ENCODE measurements at places on chromosomes 1 and 21.

DNA sequence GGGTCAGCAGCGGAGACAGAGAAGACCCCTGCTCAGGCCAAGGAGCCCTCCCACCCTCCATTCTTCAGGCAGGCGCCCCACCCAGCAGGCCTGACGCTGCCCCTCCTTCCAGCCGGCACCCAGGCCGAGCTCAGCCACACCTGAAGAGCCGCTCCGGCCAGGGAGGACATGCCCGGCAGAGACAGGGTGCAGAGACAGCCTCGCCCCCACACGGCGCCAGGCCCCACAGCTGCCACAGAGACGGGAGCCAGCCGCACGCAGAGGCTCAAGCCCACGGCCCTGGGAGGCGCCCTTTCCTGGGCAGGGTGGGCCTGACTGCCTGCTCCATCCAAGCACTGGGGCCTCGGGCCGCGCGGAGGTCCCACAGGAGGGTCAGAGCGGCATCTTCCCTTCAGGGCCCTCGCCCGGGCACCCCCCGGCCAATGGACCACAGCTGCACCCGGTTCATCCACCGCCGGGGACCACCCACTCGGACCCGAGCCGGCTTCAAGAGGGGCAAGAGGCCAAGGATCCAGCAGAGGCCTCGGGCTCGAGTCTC, 5.2 kb downstream of the TTLL10 start:
- no peak overlapping the region for H3K4me3 ChIP-seq
- H3K27ac ChIP-seq = no peak overlapping the region

DNA sequence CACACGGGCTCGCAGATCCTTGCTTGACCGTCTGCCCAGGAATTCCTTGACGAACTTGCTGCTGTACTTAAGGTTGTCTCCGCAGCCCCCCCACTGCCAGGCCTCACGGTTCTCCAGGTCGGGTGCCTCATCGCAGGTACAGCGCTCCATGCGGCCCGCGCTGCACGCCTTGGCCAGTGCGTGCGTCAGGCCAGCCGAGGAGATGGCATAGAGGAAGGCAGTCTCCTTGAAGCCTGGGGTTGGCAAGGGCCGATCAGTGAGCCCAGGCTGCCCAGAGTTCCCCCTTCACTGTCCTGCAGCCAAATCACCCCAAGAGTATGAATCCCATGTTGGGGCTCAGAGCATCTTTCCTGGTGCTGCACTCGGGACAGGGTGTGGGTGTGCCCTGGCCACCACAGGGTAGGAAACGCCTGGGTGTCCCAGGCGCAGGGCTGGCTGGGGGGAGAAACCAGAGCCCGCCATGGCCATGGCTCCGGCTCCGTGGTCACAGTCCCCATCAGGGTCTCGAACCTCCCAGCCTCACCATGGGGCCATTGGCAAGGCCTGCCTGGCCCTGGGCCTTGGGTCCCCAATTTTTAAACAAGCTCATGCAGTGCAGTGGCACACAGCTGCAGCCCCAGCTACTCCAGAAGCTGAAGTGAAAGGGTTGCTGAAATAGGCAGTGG, 23.4 kb downstream of the WNT9A start:
- no peak overlapping the region for H3K27ac ChIP-seq
- H3K27me3 ChIP-seq = no peaks in the 10 kb centered on the region
- H3K4me3 ChIP-seq = no peak overlapping the region
- H3K36me3 ChIP-seq = peaks cover 7% of the 10 kb centered on the region
- peaks cover 37% of the 10 kb centered on the region for H3K4me1 ChIP-seq
- DNase-seq = no peak

DNA sequence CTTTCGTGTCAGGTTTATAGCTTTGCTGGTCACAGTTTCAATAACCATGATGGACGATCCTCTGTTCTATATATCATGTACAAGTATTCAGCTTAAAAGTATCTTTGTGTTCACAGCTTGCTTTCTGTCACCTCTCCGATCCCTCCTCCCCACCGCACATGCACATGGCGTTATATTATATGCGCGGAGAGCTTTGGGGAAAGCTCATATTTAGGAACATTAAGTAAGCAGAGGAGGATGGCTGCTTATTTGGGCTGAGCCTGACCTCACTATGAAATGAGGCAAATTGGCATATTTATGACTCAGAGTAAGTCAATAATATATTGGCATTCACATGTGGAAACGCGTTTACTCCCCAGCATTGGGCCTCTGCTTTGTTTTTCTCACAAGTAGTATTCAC, 360.5 kb downstream of the HLX start:
- H3K27ac ChIP-seq = no peak overlapping the region
- H3K36me3 ChIP-seq = no peaks in the 10 kb centered on the region
- H3K4me3 ChIP-seq = no peak overlapping the region
- H3K27me3 ChIP-seq = no peaks in the 10 kb centered on the region
- no peak for DNase-seq
- H3K4me1 ChIP-seq = no peaks in the 10 kb centered on the region

DNA sequence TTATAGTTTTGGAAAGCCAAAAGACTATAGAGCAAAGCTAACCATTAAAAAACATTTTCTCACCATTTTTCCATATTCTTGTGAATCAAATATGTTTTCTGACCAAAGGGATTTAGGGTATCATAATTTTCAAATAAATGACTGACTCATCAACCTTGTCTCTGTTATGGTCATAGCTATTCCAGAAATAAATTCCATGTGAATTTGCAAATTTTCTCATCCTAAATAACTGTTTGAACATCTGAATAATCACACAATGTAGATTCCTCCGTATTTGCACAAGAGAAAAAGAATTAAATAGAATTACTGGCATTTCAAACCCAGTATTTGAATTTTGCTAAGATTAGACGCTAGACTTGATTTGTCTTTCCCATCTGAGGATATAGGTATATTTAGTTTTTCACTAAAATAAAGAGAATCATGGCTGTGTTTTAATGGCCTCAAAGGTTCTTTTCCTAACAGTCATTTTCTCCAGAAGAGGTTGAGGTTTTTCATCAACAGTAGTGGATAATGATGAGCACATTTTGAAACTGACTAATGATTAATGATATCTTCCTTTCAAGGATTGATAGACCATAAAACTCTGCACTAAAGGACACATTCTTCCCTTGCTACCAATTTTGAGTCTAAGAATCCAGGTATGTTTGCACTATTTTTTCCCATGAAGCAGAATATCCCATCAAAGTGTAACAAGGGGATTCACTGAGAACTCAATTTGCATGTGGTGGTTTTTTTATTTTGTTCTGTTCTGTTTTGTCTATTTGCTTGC, 9.5 kb upstream of the DUSP23 start:
- no peaks in the 10 kb centered on the region for H3K4me1 ChIP-seq
- H3K27me3 ChIP-seq = no peaks in the 10 kb centered on the region
- DNase-seq = no peak
- H3K4me3 ChIP-seq = no peak overlapping the region

GRCh38 chr1:172727956-172728603, 69.2 kb downstream of the FASLG start:
- H3K27ac ChIP-seq = no peak overlapping the region
- no peaks in the 10 kb centered on the region for H3K36me3 ChIP-seq
- DNase-seq = no peak
- H3K4me1 ChIP-seq = no peaks in the 10 kb centered on the region
- H3K27me3 ChIP-seq = no peaks in the 10 kb centered on the region
- no peak overlapping the region for H3K4me3 ChIP-seq

- H3K4me3 ChIP-seq = no peak overlapping the region
- no peaks in the 10 kb centered on the region for H3K27me3 ChIP-seq
- no peaks in the 10 kb centered on the region for H3K36me3 ChIP-seq
Measured at GRCh38 chr1:84598846-84599741, 24.9 kb upstream of the CTBS start.

DNA sequence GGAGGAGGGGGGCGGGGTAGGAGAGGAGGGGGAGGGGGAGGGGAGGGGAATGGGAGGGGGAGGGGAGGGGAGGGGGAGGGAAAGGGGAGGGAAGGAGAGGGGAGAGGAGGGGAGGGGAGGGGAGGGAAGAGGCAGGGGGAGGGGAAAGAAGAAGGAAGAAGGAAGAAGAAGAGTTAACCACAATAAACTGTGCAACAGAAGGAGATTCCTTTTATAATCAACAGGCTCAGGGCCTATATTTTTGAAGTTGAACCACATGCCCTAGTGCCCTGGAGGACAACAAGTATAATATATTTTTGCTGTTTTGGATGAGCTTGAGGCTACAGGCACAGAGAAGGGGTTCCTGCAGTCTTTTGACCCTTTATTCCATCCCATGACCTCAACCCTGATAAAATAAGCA, 228.2 kb upstream of the IRF2BP2 start:
- no peak overlapping the region for H3K4me3 ChIP-seq
- peaks cover 3% of the 10 kb centered on the region for H3K4me1 ChIP-seq
- H3K27ac ChIP-seq = no peak overlapping the region
- no peaks in the 10 kb centered on the region for H3K27me3 ChIP-seq

DNA sequence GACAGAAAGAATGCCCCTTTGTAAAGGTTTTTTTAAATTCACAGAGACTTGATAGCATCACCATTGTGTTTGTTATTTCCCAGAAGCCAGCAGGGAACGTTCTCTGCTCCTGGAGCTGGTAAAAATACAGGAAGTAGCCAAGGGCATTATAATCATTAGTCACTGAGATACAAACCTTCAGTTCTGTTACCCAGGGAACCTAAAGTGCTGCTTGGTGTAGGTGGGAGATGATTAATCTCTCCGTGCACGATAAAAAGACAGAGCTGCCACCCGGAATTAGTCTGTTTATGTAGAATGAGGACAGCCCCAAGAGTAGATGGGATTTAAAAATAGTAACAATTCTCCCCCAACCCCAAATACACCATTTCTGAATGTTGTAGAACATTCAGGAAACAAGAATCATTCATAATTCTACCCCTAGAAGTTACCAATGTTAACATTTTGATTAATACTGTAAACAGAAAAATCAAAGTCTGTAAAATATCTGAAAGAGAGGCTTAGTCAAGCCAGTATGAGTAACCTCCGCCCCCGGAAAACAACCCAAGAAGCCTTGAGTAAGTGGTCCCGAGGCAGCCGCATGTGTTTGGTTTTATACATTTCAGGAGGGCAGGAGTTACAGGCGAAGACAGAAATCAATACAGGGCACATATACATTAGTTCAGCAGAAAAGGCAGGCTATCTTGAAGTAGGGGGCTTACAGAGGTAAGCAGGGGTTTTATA, 45.3 kb upstream of the CTBS start:
- no peak for DNase-seq
- H3K27ac ChIP-seq = no peak overlapping the region
- H3K36me3 ChIP-seq = no peaks in the 10 kb centered on the region
- H3K4me3 ChIP-seq = no peak overlapping the region

- H3K36me3 ChIP-seq = no peaks in the 10 kb centered on the region
- DNase-seq = no peak
- H3K4me1 ChIP-seq = no peaks in the 10 kb centered on the region
- H3K27ac ChIP-seq = no peak overlapping the region
Measured at GRCh38 chr1:173002891-173003838, 47.6 kb downstream of the TNFSF18 start.
